Transverse colon (tissue), 4 donors: ENCODE measurements at places on chromosomes 1 and 21.

DNA sequence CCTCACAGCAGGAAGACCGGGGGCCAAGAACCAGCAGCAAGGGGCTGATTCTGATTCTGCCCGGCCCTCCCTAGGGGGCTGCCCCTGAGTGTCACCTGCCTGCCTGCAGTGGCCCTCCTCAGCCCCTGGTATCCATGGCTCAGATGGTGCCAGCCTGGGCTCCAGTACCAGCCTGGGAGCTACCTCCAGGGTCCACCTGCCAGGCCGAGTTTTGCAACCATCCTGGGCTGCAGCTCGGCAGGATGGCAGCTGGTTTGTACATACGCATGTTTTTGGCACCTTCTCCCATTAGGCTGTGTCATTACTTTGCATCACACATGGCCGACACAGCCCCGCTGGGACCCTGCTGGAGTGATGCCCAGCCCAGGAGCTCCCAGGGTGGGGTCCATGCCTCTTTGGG lies 93.3 kb upstream of the WNT4 start:
- DNase-seq: no peak

GRCh38 chr1:209768354-209768774 lies 12.5 kb downstream of the TRAF3IP3 start:
- DNase-seq: peak; percentile 77

GRCh38 chr1:60759291-60759690 lies 323.1 kb upstream of the NFIA start:
- DNase-seq: no peak

DNA sequence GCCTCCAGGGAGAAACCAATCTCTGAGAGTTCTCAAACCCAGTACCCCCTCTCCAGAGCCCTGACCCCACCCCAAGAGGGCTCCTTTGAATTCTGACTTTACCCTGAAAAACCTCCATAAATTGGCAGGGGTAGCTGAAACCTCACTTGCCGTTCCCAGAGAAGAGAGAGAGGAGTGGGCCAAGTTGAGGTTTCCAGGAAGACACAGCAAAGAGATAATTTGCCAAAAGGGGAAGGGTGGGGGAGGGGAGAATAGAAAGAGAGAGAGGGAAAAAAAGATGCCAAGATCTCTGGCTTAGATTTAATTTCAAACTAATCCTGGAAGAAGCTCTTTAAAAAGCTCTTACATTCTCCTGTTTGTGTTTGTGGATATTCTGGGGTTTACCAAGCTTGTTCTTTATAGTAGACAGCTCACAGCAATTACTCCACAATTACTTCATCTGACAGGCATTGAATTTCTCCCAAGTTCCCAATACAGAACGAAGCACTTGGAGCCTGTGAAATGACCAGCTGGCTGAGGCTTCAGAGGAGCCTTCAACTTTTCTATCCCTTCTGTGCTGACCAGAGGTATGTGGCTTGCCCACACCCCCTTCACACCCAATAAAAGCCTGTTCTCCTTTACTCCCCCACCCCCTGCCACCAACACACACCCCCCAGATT lies 1.1 kb upstream of the GRHL3 start:
- DNase-seq: no peak

DNA sequence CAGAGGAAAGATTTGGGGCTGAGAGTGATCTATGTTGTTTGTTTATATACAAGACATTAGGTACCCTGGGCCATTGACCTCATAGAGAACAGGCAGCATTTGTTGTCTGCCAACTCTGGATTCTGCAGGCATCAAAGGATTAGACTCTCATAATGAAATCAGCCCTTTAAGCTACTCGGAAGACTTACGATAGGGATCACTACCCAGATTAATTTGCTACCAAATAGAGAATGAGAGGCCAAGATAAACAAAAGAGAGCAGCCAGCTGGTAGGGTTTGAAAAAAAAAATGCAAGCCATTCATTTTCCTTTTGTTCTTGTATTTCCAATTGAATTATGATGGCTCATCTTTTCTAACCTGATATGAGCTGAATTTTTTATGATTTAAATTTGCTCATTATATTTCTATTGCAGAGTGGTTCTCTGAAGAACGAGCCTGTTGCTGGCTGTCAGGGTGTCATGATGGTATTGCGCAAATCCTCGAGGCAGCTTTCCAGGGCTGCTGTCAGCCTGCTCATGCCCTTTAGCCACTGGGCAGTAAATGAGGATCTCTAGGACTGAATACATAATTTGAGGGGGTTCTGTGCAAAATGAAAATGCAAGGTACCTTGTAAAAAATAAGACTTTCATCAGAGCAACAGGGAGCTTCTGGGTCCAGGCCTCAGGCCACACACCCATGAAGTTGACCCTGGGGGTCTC lies 116.4 kb upstream of the KCNJ15 start:
- DNase-seq: no peak

DNA sequence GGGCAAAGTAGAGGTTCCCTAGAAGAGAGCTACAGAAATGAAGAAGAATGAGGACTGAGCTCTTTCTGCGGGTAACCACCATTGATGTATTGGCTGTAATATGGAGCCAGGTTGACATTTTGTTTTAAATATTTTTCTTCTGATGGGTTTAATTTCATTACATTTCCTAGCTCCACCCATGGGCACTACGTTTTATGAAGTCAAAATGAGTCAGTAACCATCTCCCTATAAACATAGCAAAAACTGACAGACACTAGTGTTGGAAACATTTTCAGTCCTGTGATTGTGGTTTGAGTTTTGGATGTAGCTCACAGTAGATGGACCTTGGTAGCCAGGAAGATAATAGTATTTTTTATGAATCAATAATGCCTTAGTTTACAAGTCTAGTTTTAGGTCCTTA lies 470.4 kb upstream of the B3GALT2 start:
- no peak for DNase-seq

- DNase-seq: no peak
Observed at GRCh38 chr1:146049436-146049835, 27.9 kb upstream of the HJV start.

- DNase-seq: no peak
Observed at GRCh38 chr1:50066806-50067205, 41.9 kb upstream of the ELAVL4 start.

DNA sequence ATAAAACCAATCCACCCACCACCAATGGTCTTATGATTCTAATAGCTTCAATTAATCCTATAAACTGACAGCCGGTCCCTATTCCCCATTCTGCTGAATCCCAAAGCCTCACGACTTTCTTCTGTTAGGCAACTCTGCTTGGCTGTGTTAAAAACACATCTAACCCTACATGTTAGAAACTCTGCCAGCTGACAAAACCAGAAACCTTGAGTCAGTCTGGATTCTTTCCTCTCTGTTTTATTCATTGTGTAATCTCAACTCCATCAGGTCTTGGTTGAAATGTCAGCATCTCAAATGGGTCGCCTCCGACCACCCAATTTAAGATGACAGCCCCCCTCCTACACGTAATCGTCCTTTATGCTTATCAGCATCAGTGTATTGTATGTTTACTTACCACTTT lies 312.1 kb downstream of the DISC1 start:
- DNase-seq: no peak

- DNase-seq: no peak
Observed at GRCh38 chr1:54813485-54814125, 12.5 kb upstream of the TTC22 start.

- no peak for DNase-seq
Observed at GRCh38 chr1:156232201-156232894, 9.6 kb upstream of the BGLAP start.

DNA sequence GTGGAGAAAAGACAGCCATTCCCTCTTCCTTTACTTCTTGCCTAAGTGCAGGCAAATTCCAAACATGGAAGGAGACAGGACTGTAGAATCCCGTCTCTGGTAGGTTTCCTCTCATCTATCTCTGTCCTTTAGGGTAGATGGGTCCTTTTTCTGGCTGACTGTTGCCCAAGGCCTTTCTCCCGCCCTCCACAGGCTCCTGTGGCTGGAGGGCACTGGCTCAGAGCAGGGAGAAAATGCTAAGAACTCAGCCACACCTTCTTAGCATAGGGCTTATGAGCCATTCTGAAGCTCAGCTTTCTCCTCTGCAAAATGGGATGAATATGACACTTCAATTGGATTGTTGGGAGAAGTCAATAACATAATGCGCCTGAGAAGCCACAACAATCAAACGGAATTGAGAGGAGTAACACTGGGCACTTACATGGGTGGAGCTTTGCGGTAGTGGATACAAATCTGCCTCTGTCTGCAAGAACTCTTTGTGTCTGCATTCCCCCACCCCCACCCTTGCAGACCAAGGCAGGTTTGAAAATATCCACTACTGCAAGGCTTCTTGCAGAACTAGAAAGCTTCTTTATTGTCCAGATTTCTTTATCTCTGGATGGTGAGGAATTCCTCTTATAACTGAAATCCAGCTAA lies 94.7 kb downstream of the CSMD2 start:
- no peak for DNase-seq

DNA sequence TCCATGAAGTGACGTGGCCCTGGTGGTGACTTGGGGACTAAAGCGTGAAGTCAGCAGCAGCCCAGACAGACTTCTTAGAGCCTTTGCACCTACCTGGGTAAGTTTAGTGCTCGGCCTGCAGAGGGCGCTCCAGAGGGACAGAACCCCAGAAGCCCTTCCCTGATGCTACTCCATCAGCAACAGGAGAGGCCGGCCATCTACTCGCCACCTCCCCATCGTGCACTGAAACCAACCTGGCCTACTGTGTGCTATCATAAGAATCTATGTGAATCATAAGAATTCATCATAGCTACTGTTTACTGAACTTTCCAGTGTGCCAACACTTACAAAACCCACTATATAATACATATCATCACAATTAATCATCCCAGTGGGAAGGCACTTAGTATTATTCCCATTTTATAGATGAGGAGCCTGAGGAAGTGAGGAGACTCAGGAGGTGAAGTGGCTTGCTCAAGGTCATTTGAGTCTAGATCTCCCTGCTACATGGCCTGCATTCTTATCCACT lies 7.9 kb upstream of the EDN2 start:
- DNase-seq: peak; percentile 60

GRCh38 chr1:11528611-11529261 lies 49.8 kb downstream of the DISP3 start:
- no peak for DNase-seq

- no peak for DNase-seq
Observed at GRCh38 chr1:56378341-56379070, 200.9 kb downstream of the PLPP3 start.

GRCh38 chr1:29211086-29212030 lies 19.4 kb downstream of the MECR start:
- no peak for DNase-seq

DNA sequence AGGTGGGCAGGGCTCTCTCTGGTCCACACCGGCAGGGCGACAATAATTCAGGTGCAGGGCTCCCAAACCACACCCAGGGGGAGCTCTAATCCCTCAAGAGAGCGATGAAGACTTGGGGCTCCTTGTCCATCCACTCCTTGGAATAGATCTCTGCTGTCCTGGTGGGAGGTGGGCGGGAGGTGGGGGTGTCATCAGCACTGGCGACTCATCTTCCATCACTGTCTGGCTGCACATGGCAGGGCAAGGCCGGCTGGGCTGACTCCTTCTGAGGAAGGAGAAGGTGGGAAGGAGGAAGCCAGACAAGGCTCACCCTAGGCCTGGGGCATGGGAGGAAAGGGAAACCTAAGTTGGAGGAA lies 29.3 kb downstream of the TNNT2 start:
- DNase-seq: peak; percentile 33

DNA sequence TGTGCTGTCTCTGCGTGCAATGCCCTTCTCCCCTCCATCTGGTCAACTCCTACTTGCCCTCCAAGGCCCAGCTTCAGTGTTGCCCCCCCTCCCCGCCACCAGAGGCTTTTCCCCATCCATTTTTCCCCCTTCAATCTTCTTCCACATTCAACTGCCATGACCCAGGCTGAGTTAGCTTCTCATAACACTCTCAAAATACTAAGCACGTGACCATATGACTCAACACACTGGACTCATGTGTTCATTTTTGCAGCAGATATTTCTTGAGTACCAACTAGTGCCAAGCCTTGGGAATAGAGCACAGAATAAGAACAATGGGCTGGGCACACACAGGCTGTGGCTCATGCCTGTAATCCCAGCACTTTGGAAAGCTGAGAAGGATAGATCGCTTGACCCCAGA lies 132.1 kb downstream of the IGSF21 start:
- DNase-seq: no peak

DNA sequence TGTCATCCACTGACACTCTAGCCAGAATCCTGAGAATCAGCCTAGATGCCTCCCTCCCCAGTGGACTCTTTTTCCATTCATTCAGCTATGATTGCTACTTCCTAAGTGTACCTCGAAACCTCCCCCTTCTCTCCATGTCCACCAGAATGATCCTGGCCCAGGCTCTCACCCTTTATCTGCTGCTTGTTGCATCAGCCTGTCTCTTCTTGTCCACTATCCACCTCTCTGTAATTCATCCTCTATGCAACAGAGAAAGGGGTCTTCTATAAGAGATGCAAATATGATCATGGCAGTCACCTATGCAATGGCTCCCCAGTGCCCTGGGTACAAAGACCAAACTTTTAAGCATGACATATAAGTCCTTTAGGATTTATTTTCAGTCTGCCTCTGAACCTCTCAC lies 37.7 kb downstream of the JUN start:
- no peak for DNase-seq

DNA sequence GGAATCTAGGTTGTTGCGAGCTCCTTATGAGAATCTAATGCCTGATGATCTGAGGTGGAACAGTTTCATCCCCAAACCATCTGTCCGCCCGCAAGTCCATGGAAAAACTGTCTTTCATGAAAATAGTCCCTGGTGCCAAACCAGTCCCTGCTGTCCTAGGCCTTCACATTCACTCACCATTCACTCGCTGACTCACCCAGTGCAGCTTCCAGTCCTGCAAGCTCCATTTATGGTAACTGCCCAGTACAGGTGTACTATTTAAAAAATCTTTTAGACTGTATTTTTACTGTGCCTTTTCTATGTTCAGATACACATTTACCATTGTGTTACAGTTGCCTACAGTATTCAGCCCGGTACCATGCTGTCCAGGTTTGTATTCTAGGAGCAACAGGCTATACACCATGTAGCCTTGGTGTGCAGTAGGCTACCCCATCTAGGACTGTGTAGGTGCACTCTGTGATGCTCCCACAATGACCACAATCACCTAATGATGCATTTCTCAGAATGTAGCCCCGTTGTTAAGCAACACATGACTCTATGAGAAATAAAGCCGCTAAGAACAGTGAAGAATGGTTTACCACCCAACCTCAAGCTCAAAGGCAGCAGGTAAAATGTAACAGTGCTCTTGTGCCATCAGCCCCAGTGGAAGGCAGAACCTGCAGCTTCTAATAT lies 2.4 kb downstream of the ECHDC2 start:
- DNase-seq: no peak
